ENCODE measurements at places on chromosomes 11 and 22.

DNA sequence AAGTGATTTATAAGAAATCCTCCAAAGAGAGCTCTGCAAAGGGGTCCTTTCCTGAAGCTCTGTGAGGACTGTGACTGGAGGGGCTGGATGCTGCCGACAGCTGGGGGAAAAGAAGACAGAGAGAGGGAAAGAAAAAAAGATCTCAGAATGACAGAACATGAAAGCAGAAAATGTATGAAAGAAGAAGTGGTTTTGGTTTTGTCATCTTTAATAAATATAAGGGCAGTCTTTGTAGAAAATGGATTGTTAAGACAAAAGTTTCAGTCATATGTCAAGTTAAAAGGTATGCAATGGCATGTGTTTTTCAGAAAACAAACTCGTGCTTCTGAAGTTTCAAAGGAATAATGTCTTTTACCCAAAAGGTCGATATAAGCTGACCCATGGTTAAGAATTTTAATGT lies 105.5 kb downstream of the CCDC83 start:
- no peak for DNase-seq

DNA sequence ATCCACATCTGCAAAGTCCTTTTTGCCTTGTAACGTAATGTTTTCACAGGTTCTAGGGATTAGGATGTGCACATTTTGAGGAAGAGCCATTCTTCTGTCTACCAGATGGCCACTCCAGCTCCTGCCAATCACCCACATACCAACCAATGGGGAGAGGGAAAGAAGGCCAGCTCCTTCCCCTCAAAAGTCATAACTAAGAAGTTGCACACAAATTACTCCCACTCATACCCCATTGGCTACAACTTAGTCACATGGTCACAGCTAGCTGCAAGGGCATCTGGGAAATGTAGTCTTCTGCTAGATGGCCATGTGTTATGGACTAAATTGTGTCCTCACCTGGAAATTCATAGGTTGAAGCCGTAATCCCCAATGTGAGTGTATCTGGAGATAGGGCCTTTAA lies 15.4 kb upstream of the MYOD1 start:
- DNase-seq: no peak

GRCh38 chr11:38924644-38925043 lies 2326.6 kb upstream of the RAG2 start:
- no peak for DNase-seq

DNA sequence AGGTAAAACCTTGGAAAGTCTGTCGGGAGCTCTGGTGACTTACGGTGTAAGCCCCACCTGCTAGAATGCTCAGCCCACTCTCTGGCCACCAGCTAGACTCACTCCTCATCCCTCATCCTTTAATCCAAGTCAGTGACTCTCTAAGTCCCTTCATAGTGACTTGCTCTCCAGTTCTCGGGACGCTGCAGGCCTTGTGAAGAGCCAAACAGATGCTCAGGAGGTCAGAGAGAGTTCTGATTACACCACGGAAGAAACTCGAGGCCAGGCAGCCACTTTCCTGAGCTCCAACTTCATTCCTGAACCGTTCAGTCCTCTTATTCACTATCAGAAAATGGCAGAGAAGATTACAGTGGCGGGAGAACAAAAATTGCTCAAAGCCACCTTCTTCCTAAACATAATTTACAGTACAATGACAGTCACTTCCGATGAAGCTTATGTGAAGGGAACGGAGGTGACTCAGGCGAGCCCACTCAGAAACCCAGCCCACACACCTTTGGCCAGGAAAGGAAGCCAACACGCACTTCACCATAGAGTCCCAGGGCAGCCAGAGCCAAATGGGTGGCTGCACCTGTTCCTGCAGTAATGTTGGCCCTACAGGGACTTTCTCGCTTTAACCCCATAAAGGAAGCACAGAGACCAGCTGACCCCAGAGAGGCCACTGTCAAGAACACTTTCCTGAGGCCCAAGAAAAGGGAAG lies 100.4 kb downstream of the GALNT18 start:
- no peak for DNase-seq

GRCh38 chr11:79990141-79990540 lies 549.3 kb upstream of the TENM4 start:
- DNase-seq: no peak

- no peak for DNase-seq
These were observed 24.2 kb downstream of the PPFIBP2 start for GRCh38 chr11:7538031-7538430.

GRCh38 chr11:60932605-60933356 lies 8.5 kb downstream of the TMEM132A start:
- DNase-seq: no peak

DNA sequence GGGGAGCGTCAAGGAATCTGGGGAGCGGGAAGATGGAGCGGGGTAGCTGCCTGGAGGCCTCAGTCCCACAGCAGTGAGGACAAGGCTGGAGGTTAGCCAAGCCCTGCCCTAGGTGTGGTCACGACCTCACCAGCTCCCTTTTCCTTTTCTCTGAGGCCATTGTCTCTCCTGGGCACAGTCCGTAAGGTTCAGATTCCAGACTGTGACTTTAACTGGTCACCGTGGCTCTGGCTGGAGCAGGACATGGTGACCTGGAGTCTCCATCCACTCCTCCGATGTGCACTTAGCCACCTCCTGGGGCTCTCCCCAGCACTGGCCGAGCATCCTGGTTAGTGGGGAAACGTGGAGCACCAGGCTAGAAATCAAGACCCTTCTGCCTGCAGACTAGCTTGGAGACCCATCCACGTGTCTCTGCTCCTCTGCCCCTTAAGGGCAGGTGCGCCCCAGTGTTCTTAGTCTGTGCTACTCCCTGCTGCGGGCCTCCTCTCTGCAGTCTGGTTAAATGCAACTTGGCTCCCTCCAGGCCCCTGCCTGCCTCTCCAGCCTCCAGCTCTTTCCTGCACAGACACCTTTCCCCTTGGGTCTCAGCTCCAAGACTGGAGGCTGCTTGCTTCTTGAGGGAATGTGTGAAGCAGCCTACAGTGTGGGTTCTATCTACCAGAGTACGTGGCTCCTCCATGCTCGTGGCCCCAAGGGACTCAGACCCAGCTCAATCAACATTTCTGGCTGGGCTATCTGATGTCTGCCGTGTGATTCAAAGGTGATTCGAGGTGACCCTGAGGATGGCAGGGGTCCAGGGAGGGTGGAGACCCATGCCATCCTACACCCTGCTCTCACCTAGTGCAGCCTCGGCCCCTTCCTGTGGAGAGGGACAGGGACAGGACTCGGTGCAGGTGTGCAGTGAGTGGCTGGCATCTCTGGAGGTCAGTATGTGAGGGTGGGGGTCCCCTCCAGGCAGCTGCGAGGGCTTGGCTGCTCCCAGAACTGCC lies 5.2 kb downstream of the SLC25A1 start:
- no peak for DNase-seq

- DNase-seq: no peak
These were observed 102.8 kb downstream of the EXT2 start for GRCh38 chr11:44198146-44198724.
